ENCODE measurements at places on chromosomes 1 and 21.

DNA sequence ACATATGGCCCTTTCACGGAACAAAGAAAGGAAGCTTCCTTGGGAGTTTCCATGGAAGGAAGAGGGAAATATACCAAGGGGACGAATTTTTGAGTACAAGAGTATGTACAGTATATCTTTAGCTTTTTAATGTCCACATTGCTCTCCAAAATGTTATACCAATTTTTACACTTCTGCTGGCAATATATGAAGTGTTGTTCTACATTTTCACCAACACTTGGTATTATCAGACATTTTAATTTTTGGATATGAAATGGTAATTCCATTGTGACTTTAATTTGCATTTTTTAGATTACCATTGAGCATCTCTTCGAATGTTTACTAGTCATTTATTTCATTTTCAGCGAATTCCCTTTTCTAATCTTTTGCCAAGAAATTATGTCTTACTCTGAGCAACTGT is 5.5 kb upstream of the VPS45 start:
- DNase-seq = no peak

- DNase-seq = peak; percentile 56
Observed at GRCh38 chr1:8015036-8015808, 10.9 kb downstream of the ERRFI1 start.

DNA sequence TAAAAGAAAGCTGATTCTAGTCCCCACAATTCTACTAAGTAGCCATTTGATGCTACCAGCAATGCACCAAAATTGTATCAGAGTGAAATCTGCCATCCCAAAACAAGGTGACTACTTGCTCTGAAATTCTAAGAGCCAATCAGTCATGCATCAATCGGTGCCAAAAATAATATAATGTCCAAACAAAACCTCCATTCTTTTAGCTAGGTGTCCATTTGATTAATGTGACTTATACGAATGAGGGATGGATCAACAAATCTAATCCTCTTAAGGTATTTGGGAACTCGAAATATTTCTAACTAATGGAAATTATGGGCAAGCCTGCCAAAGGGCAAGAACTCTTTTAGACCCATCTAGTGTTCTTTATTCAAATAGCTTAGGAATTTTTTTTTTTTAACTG is 66.4 kb upstream of the NEK2 start:
- no peak for DNase-seq

DNA sequence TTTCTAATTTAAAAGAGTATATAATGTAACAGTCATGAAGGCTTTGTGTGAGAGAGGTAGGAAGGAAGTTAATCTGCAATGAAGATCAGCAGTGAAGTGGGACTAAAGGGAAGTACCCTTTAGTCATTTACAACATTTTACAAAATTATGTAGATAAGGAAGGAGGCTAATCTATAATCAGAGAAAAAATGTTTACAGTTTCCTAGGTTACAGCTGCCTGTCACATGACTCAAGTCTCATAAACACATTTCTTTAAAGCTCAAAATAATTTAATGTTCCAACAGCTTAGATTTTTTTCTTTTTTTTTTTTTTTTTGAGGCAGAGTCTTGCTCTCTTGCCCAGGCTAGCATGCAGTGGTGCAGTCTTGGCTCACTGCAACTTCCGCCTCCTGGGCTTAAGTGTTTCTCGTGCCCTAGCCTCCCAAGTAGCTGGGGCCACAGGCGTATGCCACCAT is 26.2 kb upstream of the CAP1 start:
- no peak for DNase-seq
